ENCODE measurements at places on chromosomes 1 and 21. TPM values are rescaled to one million over a fixed set of nuclear protein-coding genes. Genes with fewer than 3 reads are reported as not detected.

Gene TDRD5
- 0.98 TPM for polyA plus RNA-seq

Gene INKA2
- polyA plus RNA-seq: 0.68 TPM

Gene KCNE2
- not detected for polyA plus RNA-seq

Gene IQGAP3
- 0.16 TPM for polyA plus RNA-seq

Gene LCE1D
- polyA plus RNA-seq: not detected

Gene SLAMF1
- 0.10 TPM for polyA plus RNA-seq

Gene SPRR2G
- not detected for polyA plus RNA-seq

Gene CD1E
- not detected for polyA plus RNA-seq

Gene CLEC20A
- not detected for polyA plus RNA-seq

Gene ANKRD65
- polyA plus RNA-seq: 2.2 TPM

Gene S100A7A
- not detected for polyA plus RNA-seq

Gene IVL
- polyA plus RNA-seq: not detected

Gene CNR2
- polyA plus RNA-seq: not detected

Gene PCNX2
- 2.6 TPM for polyA plus RNA-seq

Gene SLC1A7
- 0.30 TPM for polyA plus RNA-seq

Gene TMCC2
- 3.3 TPM for polyA plus RNA-seq

Gene MCOLN2
- polyA plus RNA-seq: 2.2 TPM

Gene AMY1C
- polyA plus RNA-seq: not detected

Gene UBE2U
- polyA plus RNA-seq: not detected

Gene VAMP4
- 7.7 TPM for polyA plus RNA-seq

Gene SFT2D2
- 4.1 TPM for polyA plus RNA-seq

Gene OR2T6
- polyA plus RNA-seq: not detected

Gene NEXN
- 50.2 TPM for polyA plus RNA-seq

Gene OR6N1
- not detected for polyA plus RNA-seq

Gene KDF1
- 0.56 TPM for polyA plus RNA-seq

Gene SOAT1
- polyA plus RNA-seq: 675 TPM

Gene GOLT1A
- polyA plus RNA-seq: not detected

Gene WNT3A
- polyA plus RNA-seq: not detected

Gene RHEX
- polyA plus RNA-seq: not detected

Gene TNFSF4
- 2.4 TPM for polyA plus RNA-seq

Gene KRTAP13-2
- polyA plus RNA-seq: not detected

Gene CA14
- polyA plus RNA-seq: not detected

Gene KRTAP10-8
- polyA plus RNA-seq: not detected

Gene DMBX1
- polyA plus RNA-seq: not detected

Gene RYR2
- 0.40 TPM for polyA plus RNA-seq

Gene AMY2B
- 88.6 TPM for polyA plus RNA-seq

Gene DENND2C
- polyA plus RNA-seq: 1.4 TPM

Gene KANK4
- 0.40 TPM for polyA plus RNA-seq

Gene C8B
- polyA plus RNA-seq: 0.03 TPM

Gene ZNF670
- polyA plus RNA-seq: 0.80 TPM

Gene OR2T11
- not detected for polyA plus RNA-seq

Gene RGS8
- 11.8 TPM for polyA plus RNA-seq

Gene LRRC53
- polyA plus RNA-seq: not detected

Gene C21orf58
- polyA plus RNA-seq: 15.0 TPM

Gene ORC1
- polyA plus RNA-seq: 0.61 TPM

Gene HSF2BP
- polyA plus RNA-seq: 0.40 TPM

Gene CNKSR1
- polyA plus RNA-seq: 1.5 TPM

Gene AKR7A3
- polyA plus RNA-seq: 4.9 TPM

Gene KHDC4
- 37.0 TPM for polyA plus RNA-seq

Gene SLC16A4
- 3.2 TPM for polyA plus RNA-seq

Gene AMY2A
- polyA plus RNA-seq: not detected

Gene DLGAP3
- 0.13 TPM for polyA plus RNA-seq

Gene ZC3H11A
- polyA plus RNA-seq: 66.1 TPM

Gene REN
- polyA plus RNA-seq: 3.6 TPM

Gene PRR9
- polyA plus RNA-seq: not detected

All from adrenal gland (tissue), 19 donors.